NCI-H1436 treated with DMSO at 0.1 percent for 48 hours (cell line): ENCODE measurements at places on chromosomes 7 and 10.

GRCh38 chr10:3292636-3293035 lies 120.1 kb upstream of the PITRM1 start:
- no peak for DNase-seq

GRCh38 chr10:72834183-72834825 lies 59.2 kb upstream of the OIT3 start:
- DNase-seq, result no peak

GRCh38 chr10:35706959-35707358 lies 64.9 kb upstream of the FZD8 start:
- no peak for DNase-seq

DNA sequence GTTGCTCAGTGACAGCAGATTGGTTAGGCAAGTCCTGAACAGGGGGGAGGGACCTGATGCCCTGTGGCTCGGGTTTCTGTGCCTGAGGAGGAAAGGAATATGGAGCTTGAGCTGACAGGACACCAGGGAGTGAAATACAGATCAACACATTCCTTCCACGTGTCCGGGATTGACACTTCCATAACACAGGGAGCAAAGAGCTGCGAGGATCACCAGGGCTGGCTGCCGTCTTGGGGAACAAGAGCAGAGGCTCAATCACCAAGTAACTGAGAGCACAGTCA lies 36.7 kb upstream of the EFCAB10 start:
- no peak for DNase-seq

- DNase-seq, result no peak
Measured at GRCh38 chr10:13984647-13985155, 346.0 kb downstream of the FRMD4A start.

DNA sequence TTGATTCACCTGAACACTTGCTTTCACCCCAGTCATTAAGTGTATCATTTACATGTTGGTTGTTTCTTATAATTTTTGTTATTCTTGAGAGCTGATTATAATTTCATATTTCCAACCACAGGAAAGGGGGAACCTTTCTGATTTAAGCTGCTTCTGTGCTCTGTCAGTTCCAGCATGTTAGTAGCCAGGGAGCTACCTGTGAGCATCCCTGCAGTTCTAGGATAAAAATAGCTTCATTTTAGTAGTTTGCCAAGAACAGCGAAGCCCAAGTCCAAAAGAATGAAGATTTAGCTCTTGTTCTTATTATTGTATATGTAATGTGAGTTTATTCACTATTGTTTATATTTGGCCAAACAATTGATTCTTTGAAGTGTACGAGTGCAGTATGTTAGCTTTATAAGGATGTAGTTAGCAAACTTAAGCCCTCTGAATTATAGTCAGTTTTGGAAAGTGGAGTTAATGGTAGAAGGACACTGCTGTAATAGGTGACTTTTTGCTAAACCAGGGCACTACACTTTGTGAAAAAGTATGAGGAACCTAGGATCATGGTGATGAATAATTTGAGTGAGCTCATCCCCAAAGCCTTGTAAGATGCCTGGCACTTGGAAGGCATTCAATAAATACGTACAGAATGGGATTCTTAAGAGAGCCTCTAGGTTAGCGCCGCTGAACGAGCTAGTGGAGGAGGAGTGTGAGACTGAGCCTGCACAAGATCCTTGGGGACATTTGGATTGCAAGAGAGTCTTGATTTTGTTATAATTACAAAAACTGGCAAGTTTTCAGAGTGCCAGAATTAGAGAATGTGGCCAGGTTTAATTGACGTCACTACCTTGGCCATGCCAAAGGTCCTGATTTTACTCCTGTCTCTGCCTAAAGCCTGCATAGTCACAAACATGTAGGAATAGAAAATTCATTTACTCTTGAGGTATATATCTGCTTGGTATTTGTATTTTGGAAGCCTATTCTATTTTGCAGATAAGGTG lies 29.8 kb downstream of the DNAH11 start:
- DNase-seq, result no peak

DNA sequence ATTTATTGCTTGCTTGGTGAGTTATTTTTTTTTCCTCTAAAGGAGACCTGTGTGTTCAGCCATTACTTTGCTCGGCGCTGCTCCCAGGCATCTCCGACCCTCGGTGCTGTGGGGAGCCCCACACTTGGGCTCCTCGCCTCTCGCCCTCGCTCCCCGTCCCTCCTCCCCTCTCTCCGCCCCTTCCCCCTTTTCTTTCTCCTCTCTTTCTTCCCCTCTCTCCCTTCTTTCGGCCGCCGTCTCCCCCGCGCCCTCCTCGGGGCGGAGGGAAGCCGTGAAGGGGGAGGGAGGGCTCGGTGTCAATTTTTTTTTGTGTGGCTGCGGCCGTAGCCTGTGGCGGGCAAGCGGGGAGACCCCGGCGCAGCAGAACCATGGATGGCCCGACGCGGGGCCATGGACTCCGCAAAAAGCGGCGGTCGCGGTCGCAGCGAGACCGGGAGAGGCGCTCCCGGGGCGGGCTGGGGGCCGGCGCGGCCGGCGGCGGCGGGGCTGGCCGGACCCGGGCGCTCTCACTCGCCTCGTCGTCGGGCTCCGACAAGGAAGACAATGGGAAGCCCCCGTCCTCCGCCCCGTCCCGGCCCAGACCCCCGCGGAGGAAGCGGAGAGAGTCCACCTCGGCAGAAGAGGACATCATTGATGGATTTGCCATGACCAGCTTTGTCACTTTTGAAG lies 1.1 kb downstream of the AUTS2 start:
- DNase-seq, result no peak

DNA sequence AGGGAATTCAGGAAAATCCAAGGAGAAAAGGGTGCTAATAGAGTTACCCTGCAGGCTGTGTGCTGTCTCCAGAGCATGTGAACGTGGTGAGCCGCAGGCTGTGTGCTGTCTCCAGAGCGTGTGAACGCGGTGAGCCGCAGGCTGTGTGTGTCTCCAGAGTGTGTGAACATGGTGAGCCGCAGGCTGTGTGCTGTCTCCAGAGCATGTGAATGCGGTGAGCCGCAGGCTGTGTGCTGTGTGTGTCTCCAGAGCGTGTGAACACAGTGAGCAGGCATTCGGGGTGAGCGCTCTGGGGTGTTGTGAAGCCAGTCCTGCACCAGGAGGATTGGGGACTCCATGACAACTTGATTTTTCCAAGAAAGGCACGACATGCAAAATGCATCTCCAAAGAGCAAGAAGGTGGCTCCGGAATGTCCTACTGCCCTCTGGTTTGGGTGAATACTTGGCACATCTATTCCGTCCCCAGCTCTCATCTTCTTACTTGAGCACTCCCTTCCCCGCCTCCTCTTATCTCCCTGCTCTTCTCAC lies 407.9 kb upstream of the SHH start:
- no peak for DNase-seq

DNA sequence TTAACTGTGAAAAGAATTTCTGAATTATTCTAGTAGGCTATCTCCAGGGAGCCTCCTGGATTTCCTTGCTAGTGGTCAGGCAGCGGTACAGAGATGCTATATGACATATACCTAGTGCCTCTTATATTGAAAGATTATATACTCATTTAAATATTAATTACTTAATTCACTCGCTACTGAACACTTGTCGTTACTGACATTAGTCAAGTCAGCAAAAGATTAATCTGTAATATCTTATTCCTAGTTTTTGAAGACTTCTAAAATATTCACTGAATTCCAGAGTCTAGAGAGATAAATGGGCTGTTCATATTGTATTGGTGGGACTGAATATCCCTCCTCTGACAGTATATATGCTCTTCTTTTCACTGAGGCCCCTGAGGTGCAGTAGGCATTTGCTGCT lies 2.9 kb downstream of the SEMA3E start:
- DNase-seq, result no peak

DNA sequence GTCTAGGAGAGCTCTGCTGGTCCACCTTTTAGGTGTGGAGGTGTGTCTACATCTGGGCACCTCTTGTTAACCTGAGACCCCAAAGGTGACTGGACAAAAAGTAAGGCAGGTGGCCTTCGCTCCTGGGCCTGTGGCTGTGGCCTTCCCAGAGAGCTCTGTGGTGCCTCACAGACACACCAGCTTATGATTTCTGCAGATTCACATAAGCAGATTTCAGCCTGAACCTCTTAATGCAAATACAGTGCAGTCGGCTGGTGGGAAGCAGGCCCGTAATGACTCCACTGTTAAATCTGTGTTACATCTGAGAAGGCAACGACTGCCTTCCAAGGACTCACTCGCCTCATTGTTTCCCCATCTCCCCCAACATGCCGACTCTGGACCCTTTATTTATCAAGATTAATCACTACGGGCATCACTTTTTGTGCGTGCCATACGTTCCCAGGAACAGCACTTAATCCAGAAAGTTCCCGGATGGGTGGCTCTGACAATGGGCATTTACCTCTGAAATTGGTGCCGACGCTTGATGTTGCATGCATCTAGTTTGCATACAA lies 119.8 kb downstream of the EBF3 start:
- no peak for DNase-seq

DNA sequence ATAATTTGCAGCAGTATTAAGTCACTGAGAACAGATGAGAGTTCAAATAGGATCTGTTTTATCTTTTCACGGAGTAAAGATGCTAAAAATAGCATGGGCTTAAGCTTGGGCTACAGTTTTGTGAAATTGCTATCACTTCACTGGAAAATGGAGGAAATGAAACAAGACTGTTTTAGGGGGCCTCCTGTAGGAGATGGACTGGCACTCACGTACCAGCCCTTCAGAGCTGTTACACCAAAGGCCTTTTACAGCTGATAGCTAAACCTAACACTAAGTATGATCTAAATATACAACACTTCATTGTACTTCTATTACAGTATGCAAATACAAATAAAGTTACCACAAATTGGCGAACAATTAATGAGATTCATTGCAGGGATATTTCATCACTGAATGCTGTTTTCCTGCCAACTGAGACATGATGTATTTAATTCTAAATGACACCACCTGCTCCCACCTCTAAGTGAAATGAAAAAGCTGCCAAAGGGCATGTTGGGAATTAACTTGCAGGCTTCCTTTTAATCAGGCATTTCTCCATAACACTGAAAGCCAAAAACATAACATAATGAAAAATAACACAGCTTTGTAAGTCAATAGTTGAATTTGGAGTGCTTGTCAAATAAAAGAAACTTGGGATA lies 304.5 kb upstream of the LRRN3 start:
- DNase-seq, result no peak
